Fibroblast of lung (primary cell): ENCODE measurements at places on chromosomes 5 and 9. TPM values are rescaled to one million over a fixed set of nuclear protein-coding genes. Genes with fewer than 3 reads are reported as not detected.

- H3K4me1 ChIP-seq = no peaks in the 10 kb centered on the region
- H3K27me3 ChIP-seq = no peaks in the 10 kb centered on the region
- H3K4me3 ChIP-seq = no peak overlapping the region
- no peak for DNase-seq
- H3K36me3 ChIP-seq = no peaks in the 10 kb centered on the region
- no peak overlapping the region for H3K27ac ChIP-seq
Observed at GRCh38 chr9:89679016-89679415, 74.2 kb downstream of the GADD45G start.

- H3K4me3 ChIP-seq = no peak overlapping the region
- H3K27ac ChIP-seq = no peak overlapping the region
- H3K27me3 ChIP-seq = no peaks in the 10 kb centered on the region
- no peaks in the 10 kb centered on the region for H3K4me1 ChIP-seq
- no peak for DNase-seq
Observed at GRCh38 chr5:2544003-2544402, 207.5 kb downstream of the IRX2 start.

- DNase-seq = no peak
- H3K36me3 ChIP-seq = no peaks in the 10 kb centered on the region
- peaks cover 9% of the 10 kb centered on the region for H3K27me3 ChIP-seq
- no peak overlapping the region for H3K27ac ChIP-seq
- H3K4me3 ChIP-seq = no peak overlapping the region
Observed at GRCh38 chr5:154509784-154510555, 31.9 kb upstream of the HAND1 start.

- H3K27ac ChIP-seq = no peak overlapping the region
- H3K4me1 ChIP-seq = no peaks in the 10 kb centered on the region
Observed at GRCh38 chr9:130431536-130432303, 13.0 kb upstream of the ASS1 start.

DNA sequence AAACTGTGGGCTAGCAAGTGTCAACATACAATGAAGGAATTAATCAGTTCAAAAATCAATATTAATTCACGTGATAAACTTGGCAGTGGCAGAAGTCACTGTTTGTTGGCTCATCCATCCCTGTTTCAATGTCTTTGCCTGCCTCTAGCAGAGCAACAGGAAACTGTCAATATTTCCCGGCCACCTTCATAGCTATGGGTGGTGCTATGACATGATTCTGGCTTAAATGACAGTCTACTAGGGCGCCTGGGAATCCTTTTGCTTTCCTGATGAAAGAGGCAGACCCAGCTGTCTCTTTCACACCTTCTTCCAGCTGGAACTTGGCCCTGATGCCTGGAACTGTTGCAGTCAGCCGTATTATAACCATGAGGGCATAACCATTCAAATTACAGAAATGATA, 72.1 kb upstream of the DNAH5 start:
- no peak overlapping the region for H3K27ac ChIP-seq
- no peaks in the 10 kb centered on the region for H3K36me3 ChIP-seq
- H3K27me3 ChIP-seq = no peaks in the 10 kb centered on the region

DNA sequence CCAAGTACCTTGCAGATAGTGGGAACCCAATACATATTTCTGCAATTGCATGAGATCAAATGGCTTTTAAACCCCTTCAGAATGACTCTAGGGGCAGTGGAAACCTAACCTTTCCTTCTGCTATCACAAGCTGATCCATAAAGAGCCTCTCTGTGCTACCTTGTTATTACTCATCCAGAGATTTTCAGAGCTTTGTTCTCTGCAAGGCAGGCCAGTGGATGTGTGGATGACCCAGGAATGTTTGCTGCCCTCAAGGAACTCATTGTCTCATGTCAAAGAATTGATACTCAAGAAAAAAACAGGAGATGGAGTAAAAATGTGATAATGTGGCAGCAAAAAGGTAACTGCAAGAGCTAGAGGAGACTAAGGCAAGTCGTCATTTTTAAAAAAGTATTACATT, 164.1 kb downstream of the HMHB1 start:
- no peak overlapping the region for H3K27ac ChIP-seq
- peak; percentile 34 for DNase-seq
- H3K4me3 ChIP-seq = no peak overlapping the region
- H3K36me3 ChIP-seq = no peaks in the 10 kb centered on the region

GRCh38 chr5:157486861-157487260, 26.8 kb downstream of the NIPAL4 start:
- DNase-seq = no peak
- H3K4me1 ChIP-seq = peaks cover 3% of the 10 kb centered on the region
- H3K27me3 ChIP-seq = no peaks in the 10 kb centered on the region
- H3K27ac ChIP-seq = no peak overlapping the region

DNA sequence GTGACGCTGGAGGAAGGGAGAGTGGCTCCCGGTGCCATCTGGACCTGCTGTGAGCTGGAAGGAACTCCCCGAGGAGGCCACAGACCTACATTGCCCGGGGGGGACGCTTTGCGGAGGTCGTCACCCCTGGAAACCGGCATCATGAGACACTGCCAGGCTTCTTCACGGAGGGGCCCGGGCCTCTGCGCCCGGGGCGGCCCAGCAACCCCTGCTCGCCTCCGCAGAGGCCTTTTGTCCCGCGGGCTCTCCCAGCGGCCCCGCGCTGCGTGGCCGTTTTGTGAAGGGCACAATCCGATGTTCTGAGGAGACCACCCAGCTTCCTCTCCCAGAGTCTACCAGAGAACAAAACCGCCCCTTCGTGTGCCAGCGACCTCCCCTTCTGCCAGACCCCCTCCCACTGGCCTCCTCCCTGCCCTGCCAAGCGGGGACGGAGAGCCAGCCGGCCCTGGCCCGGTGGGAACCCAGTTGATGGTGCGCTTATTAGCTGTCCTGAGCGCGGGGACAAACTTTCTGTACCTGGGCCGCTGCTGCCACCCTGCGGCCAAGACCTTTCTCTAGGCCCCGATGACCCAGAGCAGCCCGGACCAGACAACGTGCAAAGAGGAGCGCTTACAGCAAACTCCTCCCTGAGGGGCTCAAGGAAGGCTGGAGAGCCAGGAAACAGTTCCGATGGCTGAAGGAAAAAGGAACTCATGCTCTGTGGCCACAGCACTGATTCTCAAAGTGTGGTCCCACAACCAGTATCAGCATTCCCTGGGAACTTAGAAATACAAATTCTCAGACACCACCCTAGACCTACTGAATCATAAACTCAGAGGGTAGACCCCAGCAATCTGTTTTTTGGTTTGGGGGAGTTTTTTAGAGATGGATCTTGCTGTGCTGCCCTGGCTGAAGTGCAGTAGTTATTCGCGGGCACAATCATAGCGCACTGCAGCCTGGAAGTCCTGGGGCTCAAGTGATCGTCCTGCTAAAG, 86.7 kb downstream of the SLC1A3 start:
- DNase-seq = peak; percentile 68
- peaks cover 3% of the 10 kb centered on the region for H3K27me3 ChIP-seq
- H3K36me3 ChIP-seq = no peaks in the 10 kb centered on the region
- H3K4me3 ChIP-seq = no peak overlapping the region
- no peak overlapping the region for H3K27ac ChIP-seq

- H3K4me1 ChIP-seq = no peaks in the 10 kb centered on the region
- no peak overlapping the region for H3K4me3 ChIP-seq
- no peaks in the 10 kb centered on the region for H3K36me3 ChIP-seq
- no peak overlapping the region for H3K27ac ChIP-seq
- H3K27me3 ChIP-seq = no peaks in the 10 kb centered on the region
- no peak for DNase-seq
Observed at GRCh38 chr5:171365351-171365750, 22.3 kb upstream of the NPM1 start.

- peaks cover 14% of the 10 kb centered on the region for H3K36me3 ChIP-seq
- H3K27me3 ChIP-seq = no peaks in the 10 kb centered on the region
- H3K4me1 ChIP-seq = peaks cover 5% of the 10 kb centered on the region
- peak overlapping the region; percentile 39 for H3K27ac ChIP-seq
Observed at GRCh38 chr5:179906795-179907555, 722 bp downstream of the TBC1D9B start.

DNA sequence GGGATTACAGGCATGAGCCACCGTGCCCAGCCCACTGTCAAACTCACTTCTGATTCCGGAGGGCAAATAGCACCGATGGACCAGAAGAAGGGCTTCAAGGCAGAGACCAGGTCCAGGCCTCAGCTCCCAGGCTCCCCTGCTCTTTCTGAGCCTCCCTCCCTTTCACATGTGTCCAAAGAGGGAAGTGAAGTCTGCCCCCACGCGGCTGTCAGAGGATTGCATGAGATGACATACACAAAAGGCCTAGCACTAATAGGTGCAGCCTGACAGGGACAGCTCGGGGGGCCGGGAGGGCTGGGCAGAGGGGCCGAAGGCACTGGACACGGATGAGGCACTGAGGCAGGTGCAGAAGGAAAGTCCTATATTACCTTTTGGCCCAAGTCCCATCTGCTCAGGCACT, 16.1 kb downstream of the FBP1 start:
- H3K4me3 ChIP-seq = no peak overlapping the region
- no peaks in the 10 kb centered on the region for H3K4me1 ChIP-seq
- H3K27me3 ChIP-seq = no peaks in the 10 kb centered on the region
- no peaks in the 10 kb centered on the region for H3K36me3 ChIP-seq
- DNase-seq = peak; percentile 11

DNA sequence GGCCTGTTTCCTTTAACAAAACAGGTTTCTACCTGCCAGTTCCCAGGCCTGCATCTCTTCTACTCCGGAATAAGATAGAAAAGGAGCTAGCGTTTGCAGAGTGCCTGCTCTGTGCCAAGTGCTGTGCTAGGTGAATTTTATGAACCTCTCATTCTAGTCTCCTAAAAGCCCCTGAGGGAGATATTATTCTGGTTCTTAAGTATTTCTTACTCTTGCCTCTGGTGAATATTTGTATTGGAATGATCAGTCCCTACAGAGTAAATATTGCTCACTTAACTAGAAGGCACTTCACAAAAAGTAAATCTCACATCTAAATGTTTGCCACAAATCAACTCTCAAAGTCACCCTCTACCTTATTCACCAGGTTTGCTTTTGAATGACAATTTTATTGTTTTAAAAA, 227.1 kb downstream of the AUH start:
- no peaks in the 10 kb centered on the region for H3K36me3 ChIP-seq
- H3K27ac ChIP-seq = no peak overlapping the region
- peaks cover 12% of the 10 kb centered on the region for H3K4me1 ChIP-seq
- no peak overlapping the region for H3K4me3 ChIP-seq

DNA sequence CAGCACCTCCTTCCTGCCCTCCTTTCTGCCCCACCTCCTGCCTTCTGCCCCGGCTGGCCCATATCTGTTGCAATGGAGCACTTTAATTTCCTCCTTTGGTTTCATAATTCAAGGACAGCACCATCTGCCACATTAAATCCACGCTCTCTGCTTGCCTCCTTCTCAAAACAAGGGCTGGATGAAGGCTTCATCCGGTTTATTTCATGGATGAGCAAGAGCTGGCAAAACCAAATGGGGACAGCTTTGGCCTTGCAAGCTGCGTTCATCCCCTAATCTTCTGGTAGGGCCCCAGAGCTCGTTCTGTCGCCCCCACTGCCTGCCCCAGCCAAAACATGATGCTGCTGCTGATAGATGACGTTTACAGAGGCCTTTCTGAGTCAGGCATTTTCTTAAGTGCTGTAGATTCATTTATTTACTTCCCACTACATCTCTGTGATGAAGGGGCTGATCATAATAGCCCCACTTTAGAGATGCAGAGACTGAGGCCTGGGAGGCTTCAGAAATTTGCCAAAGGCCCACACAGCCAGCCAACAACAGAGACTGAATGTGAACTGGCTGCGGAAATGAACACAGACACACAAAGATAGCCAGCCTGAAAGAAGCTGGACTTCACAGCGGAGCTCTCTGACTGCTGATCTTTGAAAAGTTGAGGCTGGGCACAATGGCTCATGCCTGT, 115.6 kb upstream of the CPEB4 start:
- no peaks in the 10 kb centered on the region for H3K4me1 ChIP-seq
- no peak overlapping the region for H3K27ac ChIP-seq
- H3K36me3 ChIP-seq = no peaks in the 10 kb centered on the region
- H3K27me3 ChIP-seq = peaks cover 3% of the 10 kb centered on the region
- H3K4me3 ChIP-seq = no peak overlapping the region
- no peak for DNase-seq

GRCh38 chr9:132663851-132664250, 5.9 kb downstream of the DDX31 start:
- H3K36me3 ChIP-seq = peaks cover 6% of the 10 kb centered on the region
- no peaks in the 10 kb centered on the region for H3K4me1 ChIP-seq
- H3K27me3 ChIP-seq = no peaks in the 10 kb centered on the region
- H3K27ac ChIP-seq = no peak overlapping the region
- DNase-seq = no peak

GRCh38 chr9:91966503-91966902, 16.5 kb upstream of the ROR2 start:
- no peaks in the 10 kb centered on the region for H3K36me3 ChIP-seq
- no peaks in the 10 kb centered on the region for H3K27me3 ChIP-seq
- no peaks in the 10 kb centered on the region for H3K4me1 ChIP-seq
- no peak overlapping the region for H3K27ac ChIP-seq
- DNase-seq = peak; percentile 18
- no peak overlapping the region for H3K4me3 ChIP-seq

DNA sequence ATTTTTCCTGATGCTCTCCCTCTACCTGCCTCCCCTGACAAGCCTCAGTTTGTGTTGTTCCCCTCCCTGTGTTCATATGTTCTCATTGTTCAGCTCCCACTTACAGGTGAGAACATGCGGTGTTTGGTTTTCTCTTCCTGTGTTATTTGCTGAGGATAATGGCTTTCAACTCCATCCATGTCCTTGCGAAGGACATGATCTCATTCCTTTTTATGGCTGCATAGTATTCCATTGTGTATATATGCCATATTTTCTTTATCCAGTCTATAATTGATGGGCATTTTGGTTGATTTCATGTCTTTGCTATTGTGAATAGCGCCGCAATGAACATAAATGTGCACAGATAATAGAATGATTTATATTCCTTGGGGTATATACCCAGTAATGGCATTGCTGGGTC, 77.5 kb upstream of the FAM170A start:
- DNase-seq = no peak
- H3K27ac ChIP-seq = no peak overlapping the region
- H3K27me3 ChIP-seq = no peaks in the 10 kb centered on the region
- H3K4me3 ChIP-seq = no peak overlapping the region
- H3K4me1 ChIP-seq = no peaks in the 10 kb centered on the region

The PCDHB2 gene
- polyA plus RNA-seq = 0.91 and 3.1 TPM in 2 replicates

The NR2F1-AS1 gene
- 22.4 and 29.6 TPM in 2 replicates for polyA plus RNA-seq

The FLT4 gene
- polyA plus RNA-seq = 0.14 TPM in 1 of 2 replicates, not detected in the other
